ENCODE measurements at places on chromosomes 11 and 22.

DNA sequence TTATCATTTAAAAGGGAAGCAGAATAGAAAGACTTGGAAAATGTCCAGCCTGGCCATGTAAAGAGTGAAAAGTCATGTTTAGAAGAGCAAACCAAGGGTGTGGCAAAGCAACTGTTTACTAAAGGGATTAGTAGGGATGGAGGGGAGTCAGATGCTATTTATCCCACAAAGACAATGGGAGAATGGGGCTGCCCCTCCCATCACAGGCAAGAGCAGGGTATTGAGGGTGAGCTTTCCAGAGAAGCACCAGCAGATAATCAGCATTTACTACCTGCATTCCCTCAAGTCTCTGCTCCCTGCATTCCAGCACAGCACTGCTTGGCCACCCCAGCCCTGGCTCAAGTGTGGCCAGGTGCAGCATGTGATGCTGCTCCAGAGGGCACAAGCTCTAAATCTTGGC, 18.5 kb upstream of the QSER1 start:
- DNase-seq = no peak

- DNase-seq = no peak
Observed at GRCh38 chr11:107301878-107302277, 155.7 kb downstream of the CWF19L2 start.

GRCh38 chr22:30535182-30535581, 11.4 kb downstream of the SEC14L6 start:
- DNase-seq = no peak

- no peak for DNase-seq
Observed at GRCh38 chr11:14223636-14224288, 135.2 kb downstream of the RRAS2 start.

- no peak for DNase-seq
Observed at GRCh38 chr22:40403141-40403540, 32.7 kb downstream of the SGSM3 start.

- peak; percentile 3 for DNase-seq
Observed at GRCh38 chr11:69102732-69103615, 52.8 kb upstream of the SMIM38 start.

DNA sequence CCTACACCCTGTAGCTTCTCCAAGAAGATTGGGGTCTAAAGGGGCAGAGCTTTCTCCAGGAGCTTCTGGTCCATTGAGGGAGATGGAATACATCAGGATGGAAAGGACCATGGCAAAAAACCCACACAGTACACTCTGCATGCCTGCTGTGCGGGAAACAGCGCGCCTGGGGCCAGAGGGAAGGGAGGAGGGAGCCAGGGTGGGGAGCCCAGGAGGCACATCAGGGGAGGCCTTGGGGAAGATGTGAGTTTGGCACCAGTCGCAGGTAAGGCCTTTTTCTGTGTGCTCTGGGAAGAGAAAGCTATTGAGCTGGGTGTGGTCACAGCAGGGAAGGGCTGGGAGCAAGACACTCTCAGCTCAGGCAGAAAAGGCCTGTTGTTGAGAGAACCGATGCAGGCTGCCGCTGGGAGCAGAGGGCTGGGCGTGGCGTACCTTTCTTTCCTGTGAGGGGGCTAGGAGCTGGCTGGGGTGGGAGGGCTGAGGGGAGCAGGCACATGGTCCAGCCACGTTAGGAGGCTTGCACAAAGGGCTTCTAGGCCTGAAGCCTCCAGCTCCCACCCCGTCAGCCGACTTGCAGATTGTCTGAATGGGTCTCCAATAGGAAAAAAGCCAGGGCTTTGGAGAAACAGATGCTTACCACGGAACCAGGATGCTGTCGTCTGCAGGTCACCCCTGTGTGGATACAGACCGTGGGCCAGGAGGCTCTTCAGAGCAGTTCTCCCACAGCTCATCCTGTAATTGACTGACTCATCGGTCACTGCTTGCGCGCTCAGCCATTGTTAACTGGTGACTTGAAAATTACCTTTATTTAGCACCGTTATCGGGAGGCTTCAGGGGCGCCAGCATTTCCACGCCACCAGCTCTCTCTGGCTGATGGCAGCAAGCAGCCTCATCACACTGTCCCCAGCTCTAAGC, 237.3 kb downstream of the ST3GAL4 start:
- no peak for DNase-seq

GRCh38 chr11:1077033-1077416, 2.4 kb downstream of the MUC2 start:
- DNase-seq = no peak

DNA sequence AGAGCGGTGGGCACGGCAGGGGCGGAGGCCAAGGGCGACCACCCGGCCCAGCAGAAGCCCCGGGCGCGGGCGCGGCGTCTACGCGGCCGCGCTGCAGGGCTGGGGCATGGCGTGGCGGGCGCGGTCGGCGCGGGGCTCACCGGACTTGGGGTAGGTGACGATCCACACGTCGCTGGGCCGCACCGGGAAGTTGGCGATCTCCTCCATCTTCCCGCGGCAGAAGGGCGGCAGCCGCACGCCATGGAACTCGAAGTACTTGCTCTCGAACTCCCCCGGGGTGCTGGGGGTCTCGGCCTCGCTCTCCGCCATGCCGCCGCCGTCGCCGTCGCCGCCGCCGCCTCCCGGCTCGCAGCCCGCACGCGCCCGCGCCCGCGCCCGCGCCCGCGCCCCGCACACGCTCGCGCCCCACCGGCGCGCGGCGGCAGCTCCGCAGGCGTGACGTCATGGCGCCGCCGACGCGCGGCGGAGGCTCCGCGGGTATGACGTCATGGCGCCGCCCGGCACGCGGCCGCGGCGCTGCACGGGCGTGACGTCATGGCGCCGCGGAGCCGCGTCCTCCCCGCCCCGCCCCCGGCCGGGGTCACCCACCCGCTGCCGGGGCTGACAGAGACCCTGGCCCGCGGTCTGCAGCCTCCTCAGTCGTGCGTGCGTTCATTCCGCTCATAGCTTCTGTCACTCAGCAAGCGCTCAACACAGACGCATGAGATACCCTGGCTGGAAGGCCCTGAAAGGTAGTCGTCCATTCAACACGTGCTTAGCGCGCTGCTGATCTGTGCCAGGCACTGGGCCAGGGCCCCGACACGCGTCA, at the start of gene SULT4A1:
Gene SULT4A1 (minus strand): TSS at position 440 of the 808 bp plus-strand sequence. CDS start 131 bp downstream, at position 309.
- DNase-seq = peak; percentile 40

GRCh38 chr11:68181719-68182451, 31.2 kb downstream of the KMT5B start:
- no peak for DNase-seq

GRCh38 chr22:36274531-36274930, 21.6 kb downstream of the APOL1 start:
- DNase-seq = no peak

GRCh38 chr22:42942351-42942750, 72.6 kb downstream of the PACSIN2 start:
- no peak for DNase-seq

DNA sequence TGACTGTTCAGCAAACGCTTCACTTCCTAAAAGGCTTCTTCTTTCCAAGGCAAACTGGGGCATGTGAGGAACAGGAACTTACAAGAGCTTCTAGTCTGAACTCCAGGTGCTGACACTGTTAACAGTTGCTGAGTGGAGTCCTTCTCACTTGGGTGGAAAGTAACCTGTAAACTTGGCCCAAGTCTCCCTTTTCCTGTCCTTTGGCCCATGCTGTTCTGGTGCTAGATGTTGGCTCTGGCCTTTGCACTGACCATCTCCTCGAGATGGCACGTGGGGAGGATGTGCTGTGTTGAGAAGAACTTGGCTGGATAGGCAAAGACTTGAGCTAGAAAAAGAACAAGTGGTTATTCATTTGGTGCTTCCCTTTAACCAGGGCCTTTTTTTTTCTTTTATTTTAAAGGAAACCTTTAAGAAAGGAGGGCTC, 53.6 kb downstream of the PTPRJ start:
- no peak for DNase-seq

DNA sequence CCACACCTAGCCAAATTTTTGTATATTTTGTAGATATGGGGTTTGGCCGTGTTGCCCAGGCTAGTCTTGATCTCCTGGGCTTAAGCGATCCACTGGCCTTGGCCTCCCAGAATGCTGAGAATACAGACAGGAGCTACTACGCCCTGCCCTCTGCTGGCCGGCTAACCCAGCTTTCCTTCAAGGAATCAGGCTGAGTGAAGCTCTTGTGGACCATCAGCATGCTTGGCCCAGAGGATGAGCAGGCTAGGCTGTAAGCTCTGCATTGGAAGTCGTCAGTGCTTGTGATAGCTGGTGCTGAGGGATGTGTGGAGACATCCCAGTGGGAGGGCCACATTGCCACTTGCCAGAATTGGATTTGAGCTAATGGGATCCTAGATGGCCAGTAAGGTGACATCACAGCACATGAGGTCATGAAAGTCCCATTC, 60.6 kb downstream of the MED15 start:
- DNase-seq = no peak

- no peak for DNase-seq
Observed at GRCh38 chr11:68342459-68343158, 30.2 kb downstream of the LRP5 start.

DNA sequence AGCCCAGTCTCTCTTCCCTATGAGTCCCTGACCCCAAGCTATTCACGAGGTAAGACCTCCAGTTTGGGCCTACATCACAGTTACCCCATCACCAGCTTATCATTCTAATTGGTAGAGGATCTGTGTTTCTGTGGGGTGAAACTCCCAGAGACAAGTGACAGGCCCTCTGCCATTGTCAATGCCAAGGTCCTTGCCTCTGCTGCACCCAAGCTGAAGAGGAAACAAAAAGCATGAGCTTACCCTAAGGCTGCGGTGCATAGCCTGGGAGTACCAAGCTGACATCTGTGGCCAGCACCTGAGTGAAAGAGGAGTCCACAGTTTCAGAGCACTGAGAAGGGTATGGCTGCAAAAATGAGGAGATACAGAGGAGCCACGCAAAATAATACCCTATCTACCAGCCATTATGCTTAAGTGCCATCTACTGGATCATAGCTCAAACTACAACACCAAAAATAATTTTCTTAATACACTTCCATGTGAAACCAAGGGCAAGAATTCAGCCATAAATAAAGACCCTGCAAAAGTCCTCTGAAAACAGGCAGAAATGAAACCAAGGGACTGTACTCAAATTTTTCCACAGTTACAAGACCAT, 62.3 kb upstream of the ANO5 start:
- DNase-seq = peak; percentile 47

GRCh38 chr22:29658176-29658575, 54.7 kb downstream of the NF2 start:
- no peak for DNase-seq

- DNase-seq = no peak
Observed at GRCh38 chr11:84905411-84905810, 721.7 kb downstream of the DLG2 start.

DNA sequence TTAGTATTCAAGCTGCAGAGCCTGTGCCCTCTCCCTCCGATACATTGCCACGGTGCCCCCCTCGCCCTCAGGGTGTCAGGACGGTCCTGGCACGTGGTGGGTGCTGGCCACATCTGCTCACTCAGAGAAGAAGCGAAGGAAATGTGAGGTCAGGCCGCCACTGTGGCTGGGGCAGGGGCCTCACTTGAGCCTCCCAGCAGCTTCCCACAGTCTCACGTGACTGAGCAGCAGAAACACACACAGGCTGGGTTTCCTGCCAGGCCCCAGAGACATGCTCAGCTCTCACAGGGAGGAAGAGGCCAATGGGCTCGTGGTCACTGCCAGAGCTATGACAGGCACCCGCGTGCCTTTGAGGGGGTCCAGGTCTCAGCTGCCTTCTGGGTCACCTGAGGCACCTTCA, 37.9 kb upstream of the PRR5 start:
- no peak for DNase-seq

DNA sequence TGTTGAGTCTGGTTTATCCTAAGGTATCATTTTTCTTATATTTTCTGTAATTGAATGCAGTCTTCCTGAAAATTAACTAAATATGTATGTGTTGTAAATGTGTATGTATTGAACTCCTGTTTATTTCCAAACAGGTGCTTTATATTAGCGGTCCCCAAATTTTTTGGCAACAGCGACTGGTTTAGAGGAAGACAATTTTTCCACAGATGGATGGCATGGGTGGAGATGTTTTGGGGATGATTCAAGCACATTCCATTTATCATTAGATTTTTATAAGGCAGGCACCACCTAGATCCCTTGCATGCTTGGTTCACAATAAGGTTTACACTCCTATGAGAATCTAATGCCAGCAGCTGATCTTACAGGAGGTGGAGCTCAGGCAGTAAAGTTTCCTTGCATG, 210.5 kb upstream of the ANO3 start:
- no peak for DNase-seq

- DNase-seq = no peak
Observed at GRCh38 chr22:29370537-29370936, 17.8 kb downstream of the AP1B1 start.

GRCh38 chr11:66473608-66474515, 6.4 kb upstream of the DPP3 start:
- DNase-seq = no peak

- DNase-seq = no peak
Observed at GRCh38 chr11:19711911-19712280, 741 bp upstream of the NAV2 start.

GRCh38 chr11:47350315-47350714, 2.2 kb downstream of the MYBPC3 start:
- no peak for DNase-seq

DNA sequence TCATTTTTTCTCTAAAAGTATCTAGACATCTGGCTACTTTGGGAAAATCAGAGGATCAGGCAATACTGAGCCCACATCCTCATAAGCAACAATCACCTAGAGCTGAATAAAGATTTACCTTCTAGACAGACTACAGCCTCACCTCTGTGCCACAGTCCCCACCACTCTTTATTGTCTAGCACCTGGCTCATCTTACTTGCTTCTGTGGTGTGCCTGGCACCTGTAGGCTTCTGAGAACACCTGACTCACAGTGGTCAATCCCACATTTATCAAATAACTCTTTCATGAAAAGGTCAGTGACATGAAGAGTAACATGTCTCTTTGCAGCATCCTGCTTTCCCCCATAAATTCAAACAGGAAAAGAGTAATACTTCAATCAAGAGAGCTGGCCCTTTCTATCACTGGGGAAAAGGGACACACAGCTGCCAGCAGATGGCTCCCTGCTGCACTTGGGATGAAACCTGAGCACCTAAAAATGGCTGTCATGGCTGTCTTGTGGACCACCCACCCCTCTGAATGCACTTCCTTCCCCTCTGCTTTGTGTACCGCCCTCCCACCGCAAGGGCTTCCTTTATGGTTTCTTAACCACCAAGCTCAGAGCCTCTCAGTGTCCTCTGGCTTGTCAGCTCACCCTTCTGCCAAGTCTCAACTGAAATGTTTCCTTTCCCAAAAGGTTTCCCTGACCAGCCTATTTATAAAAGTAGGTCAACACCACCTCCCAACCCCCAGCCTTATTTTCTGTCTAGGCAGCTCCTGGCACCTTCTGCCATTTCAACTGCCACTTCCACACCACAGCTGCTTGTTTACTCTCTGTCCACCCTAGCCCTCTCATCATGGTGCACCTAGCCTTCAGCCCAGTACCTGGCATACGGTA, 9.3 kb downstream of the TFIP11 start:
- peak; percentile 35 for DNase-seq

GRCh38 chr22:45261407-45262088, 20.9 kb upstream of the KIAA0930 start:
- peak; percentile 64 for DNase-seq

Data from NCI-H2171 treated with DMSO at 0.1 percent for 48 hours (cell line).